Midbrain (tissue), 1 donor: ENCODE measurements at places on chromosomes 2 and 18.

- no peak for DNase-seq
Observed at GRCh38 chr2:28631514-28632206, 120.0 kb upstream of the PPP1CB start.

- DNase-seq, result no peak
Observed at GRCh38 chr2:222608081-222608480, 47.8 kb downstream of the FARSB start.

- DNase-seq, result no peak
Observed at GRCh38 chr2:237199577-237199976, 113.9 kb downstream of the COPS8 start.

DNA sequence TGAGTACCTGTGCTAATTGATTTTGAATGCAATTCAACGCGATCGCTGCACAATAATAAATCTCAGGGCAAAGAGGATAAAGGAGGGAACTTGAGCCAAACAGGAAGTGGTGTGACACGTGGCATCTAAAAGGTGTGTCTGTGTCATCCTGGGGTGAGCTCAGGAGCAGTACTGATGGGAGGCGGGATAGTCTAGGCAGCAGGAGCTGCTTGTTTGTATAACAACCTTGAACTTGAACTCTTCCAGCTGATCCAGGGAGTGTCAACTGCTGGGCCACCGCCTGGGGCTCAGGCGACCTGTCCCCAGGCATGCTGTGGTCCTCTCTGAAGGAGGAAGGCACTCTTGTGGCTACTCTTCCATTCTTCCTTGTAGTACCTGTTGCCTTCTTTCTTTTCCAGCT is 61.2 kb downstream of the BOD1L2 start:
- DNase-seq, result no peak

GRCh38 chr18:56910967-56911366 is 235.9 kb upstream of the BOD1L2 start:
- DNase-seq, result no peak

GRCh38 chr2:68925295-68925896 is 27.3 kb downstream of the GKN2 start:
- DNase-seq, result peak; percentile 13

GRCh38 chr2:18238209-18238608 is 322.2 kb downstream of the RDH14 start:
- no peak for DNase-seq

- peak; percentile 41 for DNase-seq
Observed at GRCh38 chr2:225025917-225026571, 16.2 kb downstream of the DOCK10 start.

- no peak for DNase-seq
Observed at GRCh38 chr2:1824202-1824905, 80.0 kb upstream of the PXDN start.

- DNase-seq, result no peak
Observed at GRCh38 chr18:37447962-37448888, 117.4 kb downstream of the CELF4 start.

DNA sequence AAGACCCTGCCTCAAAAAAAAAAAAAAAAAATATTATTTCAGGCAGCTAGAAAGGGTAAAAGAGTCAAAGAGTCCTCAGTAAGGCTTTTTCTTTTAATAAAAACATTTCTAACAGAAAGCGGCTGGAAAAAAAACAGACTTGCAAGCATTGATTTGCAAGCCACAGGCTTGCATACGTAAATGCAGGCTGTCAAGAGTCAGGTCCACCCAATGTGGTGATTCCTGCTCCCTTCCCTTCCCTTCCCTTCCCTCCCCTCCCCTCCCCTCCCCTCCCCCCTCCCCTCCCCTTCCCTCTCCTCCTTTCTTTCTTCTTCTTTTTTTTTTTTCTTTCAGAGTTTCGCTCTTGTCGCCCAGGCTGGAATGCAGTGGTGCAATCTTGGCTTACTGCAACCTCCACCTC is 74.4 kb upstream of the GULP1 start:
- DNase-seq, result no peak

DNA sequence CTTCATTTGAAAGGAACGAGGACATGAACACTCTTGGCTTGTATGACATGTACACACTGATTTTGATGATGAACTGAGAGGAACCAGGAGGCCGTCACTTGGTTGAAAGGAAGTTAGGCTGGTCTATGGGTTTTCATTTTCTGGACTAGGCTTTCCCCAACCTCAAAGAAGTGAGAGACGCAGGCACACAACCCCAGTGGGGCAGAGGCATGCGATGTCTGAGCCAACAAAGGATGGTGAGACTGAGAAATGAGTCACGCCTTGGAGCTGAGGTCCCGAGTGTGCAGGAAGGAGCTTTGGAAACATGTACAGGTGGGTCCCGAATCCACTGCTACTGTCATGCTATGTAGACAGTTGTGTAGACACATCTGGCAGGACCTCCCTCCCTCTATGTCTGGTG is 24.1 kb downstream of the SIGLEC15 start:
- no peak for DNase-seq

- peak; percentile 14 for DNase-seq
Observed at GRCh38 chr2:38409156-38410102, 32.4 kb upstream of the ATL2 start.

DNA sequence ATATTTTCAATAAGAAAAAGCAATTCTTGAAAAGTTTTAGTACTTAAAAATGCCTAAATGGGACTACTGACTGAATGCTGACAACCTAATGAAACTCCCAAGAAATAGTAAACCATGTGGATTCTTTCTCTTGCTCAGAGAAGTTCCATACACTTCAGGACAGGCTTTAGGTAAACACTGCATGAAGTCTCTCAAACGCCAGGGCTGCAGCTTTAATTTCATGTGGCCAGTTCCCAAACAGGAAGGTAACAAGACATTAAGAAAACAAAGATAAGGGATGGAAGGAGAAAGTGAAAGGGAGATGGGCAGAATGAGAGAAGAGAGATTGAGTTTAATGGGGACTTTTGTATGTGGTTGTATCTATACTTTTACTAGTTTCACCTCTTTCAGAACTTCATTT is 734.7 kb upstream of the PKDCC start:
- no peak for DNase-seq

DNA sequence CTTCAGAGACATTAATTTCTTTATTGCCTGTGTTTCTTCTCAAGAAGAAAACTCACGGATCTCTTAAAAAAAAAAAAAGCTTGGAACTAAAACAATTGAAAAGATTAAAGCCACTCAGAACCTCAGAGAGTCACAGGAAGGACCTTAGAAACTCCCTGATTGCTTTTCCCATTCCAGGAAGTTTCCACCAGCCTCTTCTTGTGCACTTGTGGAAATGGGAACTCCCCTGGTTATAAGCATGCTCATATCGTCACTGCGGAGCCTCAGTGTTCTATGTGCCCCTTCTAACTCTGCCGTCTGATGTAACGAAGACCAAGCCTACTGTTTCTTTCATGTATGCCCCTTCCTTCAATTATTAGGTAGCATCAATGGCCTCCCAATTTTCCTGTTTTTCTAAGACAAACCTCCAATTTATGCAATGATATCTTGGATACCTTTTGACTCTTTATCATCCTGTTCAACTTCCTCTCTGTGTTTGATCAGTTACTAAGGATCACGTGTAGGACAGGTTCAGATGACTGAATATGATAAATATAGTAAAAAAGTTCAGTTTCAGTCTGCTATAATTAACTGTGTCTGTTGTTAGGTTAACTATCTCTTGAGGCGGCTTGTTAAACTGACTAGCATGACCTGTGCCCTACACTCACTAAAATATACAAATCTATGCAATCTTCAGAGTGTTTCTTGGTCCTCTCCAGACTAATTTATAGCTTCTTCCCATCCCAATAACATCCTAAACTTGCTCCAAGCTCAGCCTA is 593.7 kb upstream of the CHAC2 start:
- no peak for DNase-seq

- no peak for DNase-seq
Observed at GRCh38 chr2:29011418-29012060, 30.4 kb downstream of the TOGARAM2 start.

DNA sequence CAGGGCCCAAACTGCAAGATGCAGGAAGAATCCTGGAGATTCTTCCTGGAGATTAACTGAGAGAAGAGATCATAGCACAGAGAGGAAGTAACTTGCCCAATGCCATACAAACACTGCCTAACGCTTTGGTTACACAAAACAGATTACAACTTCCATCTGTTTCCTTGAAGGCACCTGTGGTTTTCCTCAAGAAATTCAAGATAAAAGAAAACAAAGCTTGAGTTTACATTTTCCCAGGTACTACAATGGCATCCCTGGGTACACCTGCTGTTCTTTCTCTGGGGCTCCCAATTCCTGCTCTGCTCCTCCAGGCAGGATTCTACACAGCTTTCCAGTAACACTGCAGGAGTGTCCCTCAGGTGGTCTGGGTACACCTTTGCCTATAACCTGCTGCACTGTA is 781.9 kb upstream of the ID2 start:
- no peak for DNase-seq

- no peak for DNase-seq
Observed at GRCh38 chr2:148978026-148978685, 60.3 kb upstream of the LYPD6B start.

GRCh38 chr2:208103616-208104015 is 20.7 kb downstream of the CRYGD start:
- no peak for DNase-seq

DNA sequence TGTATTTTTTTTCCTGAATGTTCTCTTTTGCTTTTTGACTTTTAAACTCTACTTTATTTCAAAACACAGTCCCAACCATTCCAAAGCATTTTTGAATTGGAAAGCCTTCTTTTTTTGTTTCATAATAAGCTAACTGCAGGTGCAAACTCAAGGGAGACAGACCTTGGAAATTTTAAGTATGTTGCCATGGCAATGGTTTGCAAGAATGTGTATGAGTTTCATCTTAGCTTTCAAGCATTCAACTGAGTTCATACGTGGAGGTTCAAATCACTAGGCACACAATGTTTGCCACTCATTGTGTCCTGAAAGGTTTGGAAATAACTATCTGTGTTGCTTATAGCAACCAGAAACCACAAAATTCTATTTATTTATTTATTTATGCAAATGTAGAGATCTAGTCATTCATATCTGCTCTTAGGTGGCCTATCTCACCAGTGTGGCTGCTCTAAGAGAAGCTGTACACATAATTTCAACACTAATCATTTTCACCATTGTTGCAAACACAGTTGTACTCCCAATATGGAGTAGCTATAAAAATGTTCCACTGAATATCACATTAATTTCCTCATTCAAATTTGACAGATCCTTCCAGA is 805.7 kb upstream of the FSHR start:
- no peak for DNase-seq

DNA sequence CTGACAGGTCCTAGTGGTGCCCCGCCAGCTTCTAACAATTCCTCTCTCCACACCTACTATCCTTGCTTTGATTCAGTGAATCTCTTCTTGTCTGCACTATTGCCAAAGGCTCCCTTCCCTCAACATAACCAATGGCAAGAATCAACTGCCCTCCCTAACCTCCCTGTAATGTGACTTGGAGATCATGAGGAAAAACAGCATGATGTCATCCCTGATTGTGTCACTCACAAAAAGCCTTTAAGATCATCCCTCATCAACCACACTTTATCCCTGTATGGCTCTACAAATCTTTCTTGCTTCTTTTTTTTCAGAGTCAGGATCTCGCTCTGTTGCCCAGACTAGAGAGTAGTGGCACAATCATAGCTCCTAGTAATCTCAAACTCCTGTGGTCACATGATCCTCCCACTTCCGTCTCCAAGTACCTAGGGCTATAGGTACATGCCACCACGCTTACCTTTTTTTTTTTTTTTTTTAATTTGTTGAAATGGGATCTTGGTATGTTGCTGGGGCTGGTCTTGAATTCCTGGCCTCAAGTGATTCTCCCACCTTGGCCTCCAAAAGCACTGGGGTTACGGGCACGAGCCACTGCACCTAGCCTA is 19.7 kb downstream of the SAP130 start:
- DNase-seq, result no peak

DNA sequence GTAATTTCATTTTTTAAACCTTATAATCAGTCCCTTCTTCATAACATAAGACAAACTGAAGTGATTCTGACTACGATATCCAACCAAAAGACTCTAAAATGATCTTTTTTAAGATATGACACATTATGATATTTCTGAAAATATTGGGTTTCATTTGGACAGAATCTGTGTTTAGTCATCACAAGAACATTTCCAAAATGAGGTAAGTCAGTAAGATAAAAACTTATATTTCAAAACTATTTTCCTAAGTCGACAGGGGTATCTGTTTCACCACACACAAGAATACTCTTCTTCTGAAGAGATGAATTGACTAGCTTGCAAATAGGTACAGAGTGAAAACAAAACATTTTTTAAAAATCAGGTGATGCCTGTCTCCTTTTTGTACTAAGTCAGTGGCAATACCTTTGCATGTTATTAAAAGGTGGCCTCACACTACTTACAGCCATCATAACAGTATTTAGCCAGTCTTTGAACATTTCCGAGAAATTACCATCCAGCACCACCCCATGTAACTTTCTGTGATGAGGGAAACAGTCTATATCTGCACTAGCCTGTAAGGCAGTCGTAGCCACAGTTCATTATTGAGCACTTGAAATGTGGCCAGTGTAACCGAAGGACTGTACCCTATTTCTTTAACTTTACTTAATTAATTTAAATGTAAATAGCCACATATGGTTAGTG is 13.5 kb downstream of the STK39 start:
- no peak for DNase-seq
